CD4-positive, alpha-beta T cell treated with Interleukin-6 at 100 ng/mL for 8 hours (primary cell): ENCODE measurements at places on chromosomes 12 and 14.

DNA sequence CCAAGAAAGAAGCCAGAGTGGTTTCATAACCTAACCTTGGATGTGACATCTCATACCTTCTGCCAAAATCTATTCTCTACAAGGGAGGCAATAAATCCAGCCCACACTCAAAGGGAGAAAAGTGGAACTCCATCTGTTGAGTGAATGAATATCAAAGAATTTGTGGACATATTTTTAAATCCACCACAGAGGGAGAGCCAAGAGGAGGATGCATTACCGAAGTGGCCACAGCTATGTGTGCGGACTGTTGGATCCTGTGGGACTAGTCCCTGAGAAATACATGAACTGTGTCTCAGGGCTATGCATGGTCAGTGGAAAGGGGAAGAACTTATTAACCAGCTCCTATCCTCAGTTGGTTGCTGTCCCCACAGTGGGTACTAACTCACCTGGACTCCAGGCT lies 273.9 kb downstream of the NUAK1 start:
- DNase-seq: no peak

DNA sequence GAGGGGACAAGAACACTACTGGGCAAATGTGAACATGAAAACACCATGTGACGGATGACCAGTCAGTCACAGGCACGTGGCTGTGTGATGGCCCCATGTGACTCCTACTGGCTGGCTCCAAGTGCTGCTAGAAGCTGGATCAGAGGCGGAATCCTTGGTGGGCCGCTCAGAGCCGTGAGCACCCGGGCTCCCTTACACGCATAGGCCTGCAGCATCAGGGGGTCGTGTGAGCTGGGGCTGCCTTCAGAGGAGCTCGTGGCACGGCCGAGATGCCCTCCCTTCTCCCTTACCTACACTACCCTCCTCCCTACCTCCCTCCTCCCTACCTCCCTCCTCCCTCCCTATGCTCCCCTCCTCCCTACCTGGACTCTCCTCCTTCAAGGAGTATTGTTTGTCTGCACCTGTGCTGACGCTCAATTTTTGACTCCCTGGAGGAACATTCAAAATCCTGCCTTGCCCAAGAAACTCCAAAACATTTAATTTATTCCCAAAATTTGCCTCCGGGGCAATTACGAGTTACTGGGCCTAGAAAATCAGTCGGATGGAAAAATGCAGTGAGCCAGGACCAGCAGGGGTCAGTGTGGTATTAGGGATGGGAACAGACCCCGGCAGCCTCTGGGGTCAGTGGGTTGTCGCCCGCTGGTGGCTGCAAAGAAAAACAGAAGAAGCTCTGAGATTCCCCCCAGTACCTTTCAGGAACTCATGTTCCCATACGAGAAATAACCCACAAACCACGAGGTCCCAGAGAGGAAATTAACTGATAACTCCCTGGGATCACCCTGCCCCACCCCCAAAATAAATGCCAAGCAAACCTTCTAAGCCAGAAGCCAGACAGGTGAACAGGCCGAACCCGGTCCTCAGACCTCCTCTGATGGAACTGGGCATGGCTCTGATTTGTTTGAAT lies 61.3 kb downstream of the C14orf132 start:
- DNase-seq: peak; percentile 67

DNA sequence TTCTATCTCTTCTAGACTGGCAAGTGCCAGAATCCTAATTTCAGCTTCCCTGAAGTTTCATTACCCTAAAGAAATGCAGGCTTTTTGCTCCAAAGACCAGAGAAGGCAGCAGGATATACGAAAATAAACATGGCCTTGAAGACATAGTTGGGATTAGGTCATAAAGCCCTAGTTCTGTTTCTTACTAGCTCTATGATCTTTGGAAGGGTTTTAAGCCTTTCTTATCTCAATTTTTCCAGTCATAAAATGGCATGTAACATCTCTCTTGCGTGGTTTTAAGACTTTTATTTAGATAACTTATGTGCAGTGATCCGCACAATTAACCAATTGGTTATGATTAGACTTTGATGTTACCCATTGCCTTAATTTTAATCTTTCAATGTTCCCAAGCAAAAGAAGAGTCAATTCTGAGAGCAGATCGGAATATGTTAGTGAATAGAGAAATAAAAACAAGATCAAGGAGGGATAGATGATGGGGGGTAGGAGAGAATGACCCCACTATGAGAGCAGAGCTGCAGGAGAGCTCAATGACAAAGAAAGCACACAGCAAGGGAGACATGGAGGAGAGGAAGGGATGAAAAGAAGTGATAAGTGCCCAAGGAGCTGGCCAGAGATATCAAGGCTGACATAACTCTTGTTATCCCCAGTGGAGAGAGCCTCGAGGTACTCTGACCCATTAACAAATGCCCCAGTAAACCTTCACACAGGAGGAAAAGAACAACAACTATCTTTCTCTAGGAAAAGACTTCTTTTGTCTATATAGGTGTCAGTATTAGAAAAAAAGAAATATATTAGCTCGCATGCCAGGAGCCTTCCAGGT lies 53.0 kb upstream of the ANP32D start:
- DNase-seq: no peak

- no peak for DNase-seq
These were observed 3.8 kb upstream of the TAS2R10 start for GRCh38 chr12:10829994-10830393.

DNA sequence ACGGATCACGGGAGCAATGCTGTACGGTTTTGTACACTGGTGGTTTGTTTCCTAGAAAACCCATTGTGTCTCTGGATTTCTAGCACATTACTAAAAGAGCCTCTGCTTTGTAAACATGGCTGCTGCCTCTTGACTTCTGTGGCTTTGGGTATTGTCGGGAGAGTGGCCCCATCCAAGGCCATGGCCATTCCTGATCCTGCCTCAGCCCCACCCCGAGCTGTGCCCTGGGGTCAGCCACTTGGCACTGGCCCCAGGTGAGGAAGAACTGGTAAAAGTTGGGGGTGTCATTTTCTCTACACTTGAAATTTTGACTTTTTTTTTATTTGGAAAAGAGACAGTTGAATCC lies 36.5 kb downstream of the SLC8B1 start:
- DNase-seq: no peak

GRCh38 chr12:112305951-112306350 lies 76.3 kb downstream of the HECTD4 start:
- DNase-seq: no peak

GRCh38 chr14:40623643-40624042 lies 983.0 kb upstream of the LRFN5 start:
- DNase-seq: no peak

DNA sequence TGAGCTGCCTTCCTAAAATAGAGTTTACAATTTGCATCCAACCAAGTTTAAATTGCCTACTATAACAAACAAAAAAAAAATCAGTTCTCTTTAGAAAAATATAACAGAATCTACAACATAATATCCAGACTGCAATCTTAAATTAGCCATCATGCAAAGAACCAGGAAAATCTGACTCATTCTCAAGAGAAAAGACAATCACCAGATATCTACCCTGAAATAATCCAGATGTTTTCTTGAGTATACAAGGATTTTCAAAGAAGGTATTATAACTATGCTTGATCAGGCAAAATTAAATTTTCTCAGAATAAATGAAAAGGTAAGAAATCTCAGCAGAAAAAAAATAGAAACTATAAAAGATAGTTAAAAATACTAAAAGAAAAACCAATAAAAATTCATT lies 115.6 kb downstream of the CCER1 start:
- no peak for DNase-seq

GRCh38 chr12:31518680-31519227 lies 72.2 kb downstream of the DENND5B start:
- no peak for DNase-seq

- DNase-seq: no peak
These were observed 431 bp downstream of the HIP1R start for GRCh38 chr12:122835750-122836026.

DNA sequence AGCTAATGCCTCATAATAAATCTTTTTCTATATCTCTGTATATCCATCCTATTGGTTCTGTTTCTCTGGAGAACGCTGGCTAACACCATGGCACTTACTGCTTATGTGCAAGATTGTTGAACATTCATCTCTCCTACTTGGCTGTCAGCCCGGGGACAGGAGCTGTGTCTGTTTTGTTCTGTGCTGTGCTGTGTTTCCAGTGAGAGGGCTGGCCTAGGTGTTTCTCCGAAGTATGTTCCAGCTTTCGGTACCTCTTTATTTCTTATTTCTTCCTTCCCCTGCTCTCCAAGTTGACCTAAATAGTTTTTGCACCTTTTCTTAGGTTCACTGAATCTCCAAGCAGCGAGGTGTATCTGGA lies 18.8 kb upstream of the NR4A1 start:
- DNase-seq: no peak

- no peak for DNase-seq
These were observed 190.1 kb upstream of the PRMT8 start for GRCh38 chr12:3300833-3301401.

DNA sequence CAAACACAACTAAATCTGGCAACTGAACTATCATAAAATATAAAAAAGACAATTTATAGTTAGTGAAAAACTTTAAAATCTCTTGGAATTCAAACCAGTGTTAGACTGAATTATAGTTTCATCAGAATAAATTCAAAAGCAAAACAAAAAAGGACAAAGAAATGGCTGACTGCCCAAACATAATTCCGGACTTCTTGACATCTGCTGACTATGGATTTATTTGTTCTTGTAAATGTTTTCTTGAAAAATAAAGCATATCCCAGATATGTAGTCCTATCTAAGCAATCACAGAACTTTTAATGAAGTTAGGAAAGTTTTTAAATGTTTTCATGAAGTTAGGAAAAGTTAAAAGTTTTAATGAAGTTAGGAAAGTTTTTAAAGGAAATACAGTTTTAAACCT lies 45.8 kb upstream of the CNTN1 start:
- no peak for DNase-seq

DNA sequence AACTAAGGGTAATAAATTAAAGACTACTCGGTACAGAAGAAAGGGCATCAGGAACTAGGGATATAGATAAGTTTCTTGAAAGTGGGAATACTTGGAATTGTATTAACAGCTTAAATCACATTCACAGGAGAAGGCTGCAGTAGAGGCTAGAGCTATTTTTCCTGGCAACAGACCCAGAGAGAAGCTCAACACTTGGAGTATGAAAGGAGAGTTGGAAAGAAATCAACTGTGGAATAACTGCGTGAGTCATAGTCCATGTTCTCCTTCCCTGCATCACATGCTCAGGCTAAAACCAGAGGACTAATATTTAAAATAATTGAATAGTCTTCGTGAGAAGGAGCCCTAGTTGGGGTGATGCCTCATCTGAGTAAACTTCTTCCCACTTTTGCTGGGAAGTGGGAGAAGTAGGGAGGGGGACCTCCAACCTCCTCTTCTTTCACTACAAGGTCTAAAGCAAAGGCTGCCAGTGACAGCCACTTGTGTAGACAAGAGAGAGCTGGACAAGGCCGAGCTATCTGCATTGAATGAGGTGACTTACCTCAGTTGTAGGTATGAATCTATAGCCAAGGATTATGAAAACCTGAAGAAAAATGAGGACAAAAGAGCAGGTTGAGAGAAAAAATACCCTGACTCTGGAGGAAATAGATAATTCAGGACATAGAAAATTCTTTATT lies 32.7 kb downstream of the DYRK2 start:
- DNase-seq: no peak

GRCh38 chr14:102028733-102029132 lies 58.1 kb downstream of the HSP90AA1 start:
- DNase-seq: no peak

GRCh38 chr12:85642808-85643207 lies 193.4 kb downstream of the RASSF9 start:
- no peak for DNase-seq

- no peak for DNase-seq
These were observed 30.3 kb downstream of the HIP1R start for GRCh38 chr12:122865268-122866231.

DNA sequence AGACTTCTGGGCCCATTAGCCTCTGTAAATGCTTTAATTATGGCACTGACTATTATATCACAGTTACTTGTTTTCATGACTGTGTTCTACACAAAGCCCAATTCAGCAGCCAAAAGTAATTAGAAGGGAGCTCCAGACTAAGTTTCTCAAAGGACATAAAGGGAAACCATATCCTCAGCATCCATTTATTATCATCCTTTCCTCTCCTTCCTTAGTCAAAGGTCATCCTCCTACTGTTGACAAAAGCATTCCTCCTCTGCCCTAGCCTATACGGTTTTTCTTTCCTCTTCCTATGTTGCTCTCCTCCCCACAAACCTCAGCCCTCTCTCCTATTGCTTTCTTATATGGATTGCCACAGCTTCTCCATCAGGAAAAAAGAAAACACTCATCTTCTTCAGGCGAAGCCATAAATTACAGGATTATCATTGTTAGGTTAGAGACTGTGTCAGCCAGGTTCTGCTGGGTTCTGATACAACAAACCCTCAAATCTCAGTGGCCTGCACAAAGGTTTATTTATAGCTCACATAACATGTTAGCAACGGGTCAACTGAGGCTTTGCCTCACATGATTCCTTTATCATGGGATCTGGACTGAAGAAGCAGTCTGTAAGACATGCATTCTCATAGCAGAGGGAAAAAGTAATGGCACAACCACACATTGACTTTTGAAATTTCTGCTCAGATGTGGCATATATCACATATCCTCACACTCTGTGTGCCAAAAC lies 207.2 kb downstream of the SLC5A8 start:
- no peak for DNase-seq

- DNase-seq: no peak
These were observed 617.2 kb downstream of the MED13L start for GRCh38 chr12:115660211-115660805.

GRCh38 chr12:117921929-117922777 lies 46.6 kb downstream of the KSR2 start:
- no peak for DNase-seq

DNA sequence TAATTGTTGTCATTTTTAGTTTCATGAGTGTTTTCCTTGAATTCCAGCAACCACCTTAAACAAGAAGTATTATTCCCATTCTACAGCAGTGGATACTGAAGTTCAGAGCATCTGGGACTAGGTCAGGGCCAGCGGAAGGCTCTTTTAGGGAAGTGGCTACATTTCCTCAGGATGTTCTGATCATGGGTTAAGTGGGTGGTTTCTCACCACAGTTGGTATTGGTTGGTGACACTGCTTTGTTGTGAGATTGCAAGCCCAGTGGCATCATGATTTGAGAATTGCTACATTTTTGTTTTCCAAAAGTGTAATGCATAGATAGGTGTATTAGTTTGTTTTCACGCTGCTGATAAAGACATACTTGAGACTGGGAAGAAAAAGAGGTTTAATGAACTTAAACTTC lies 47.1 kb downstream of the SYNE2 start:
- peak; percentile 7 for DNase-seq

DNA sequence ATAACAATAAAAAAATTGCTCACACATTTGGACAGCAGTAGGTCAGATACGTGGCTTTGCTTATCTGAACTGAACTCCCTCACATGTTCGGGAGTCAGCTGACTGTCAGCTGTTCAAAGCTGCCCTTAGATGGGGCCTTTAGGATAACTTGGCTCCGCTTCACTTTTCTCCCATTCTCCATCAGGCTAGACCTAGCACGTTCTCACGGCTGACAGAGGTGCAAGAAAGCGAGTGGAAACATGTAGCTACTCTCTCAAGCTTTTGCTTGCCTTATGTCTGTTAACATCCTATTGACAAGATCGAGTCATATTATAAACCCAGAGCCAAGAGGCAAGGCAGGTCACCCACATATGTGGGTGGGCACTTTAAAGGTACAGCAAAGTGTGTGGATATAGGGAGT lies 112.0 kb upstream of the PDZRN4 start:
- DNase-seq: no peak
